Left lung (tissue), 14 donors: ENCODE measurements at places on chromosomes 13 and 19. TPM values are rescaled to one million over a fixed set of nuclear protein-coding genes. Genes with fewer than 3 reads are reported as not detected.

- no peak for DNase-seq
Measured at GRCh38 chr13:104140552-104140951, 1074.3 kb upstream of the SLC10A2 start.

DNA sequence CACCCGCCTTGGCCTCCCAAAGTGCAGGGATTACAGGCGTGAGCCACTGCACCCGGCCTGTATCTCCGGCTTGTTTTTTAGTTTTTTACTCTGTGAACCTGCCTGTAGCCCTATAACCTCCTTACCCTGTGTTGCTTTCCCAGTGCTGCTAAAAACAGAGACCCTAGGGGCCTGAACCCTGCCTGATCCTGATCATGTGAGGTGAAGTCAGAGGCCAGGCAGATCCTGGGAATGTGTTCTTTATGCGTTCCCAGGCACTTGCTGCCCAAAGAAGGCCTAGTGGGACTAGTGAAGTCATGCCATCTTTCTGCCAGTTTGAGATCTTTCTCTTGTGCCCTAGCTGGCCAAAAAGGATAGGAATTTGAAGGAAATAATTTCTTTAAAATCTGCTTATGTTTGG, 4.6 kb downstream of the UBA2 start:
- no peak for DNase-seq

- no peak for DNase-seq
Measured at GRCh38 chr19:1470305-1471009, 8.6 kb downstream of the C19orf25 start.

- DNase-seq: no peak
Measured at GRCh38 chr13:114020750-114021463, 47.0 kb upstream of the C13orf46 start.

GRCh38 chr19:18098891-18099622, 1.5 kb downstream of the MAST3 start:
- no peak for DNase-seq

Gene PCDH8
- not detected for total RNA-seq

DNA sequence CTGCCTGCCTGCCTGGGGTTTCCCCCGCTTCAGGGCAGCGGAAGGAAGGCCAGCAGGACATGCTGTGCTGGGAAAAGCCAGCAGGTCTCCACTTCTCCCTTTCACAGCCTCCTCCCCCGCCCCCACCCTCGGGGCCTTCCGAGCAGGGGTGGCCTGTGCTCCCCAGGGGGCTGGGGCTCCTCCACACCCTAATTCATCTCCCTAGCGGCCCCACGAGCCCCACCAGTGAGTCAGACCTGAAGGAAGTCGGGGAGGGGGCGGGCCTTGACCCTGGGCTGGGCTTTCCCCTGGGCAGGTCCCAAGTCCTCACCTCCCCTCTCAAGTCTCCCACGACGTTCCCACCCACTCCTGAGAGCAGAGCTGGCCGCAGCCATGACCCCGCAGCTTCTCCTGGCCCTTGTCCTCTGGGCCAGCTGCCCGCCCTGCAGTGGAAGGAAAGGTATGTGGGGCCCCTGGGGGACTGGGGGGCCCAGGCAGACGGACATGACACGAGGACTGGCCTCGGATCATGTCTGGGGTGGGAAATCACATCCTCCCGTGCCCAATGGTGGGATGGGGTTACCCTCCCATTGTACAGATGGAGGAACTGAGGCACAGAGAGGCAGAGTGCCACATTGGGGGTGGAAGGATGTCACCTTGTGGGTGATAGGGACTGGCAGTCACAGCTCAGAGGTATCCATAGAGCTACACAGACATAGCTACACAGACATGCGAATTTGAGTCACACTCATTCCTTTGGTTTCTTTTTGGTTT, at the start of gene EBI3:
Gene EBI3 (plus strand): TSS at position 345 of the 753 bp plus-strand sequence. CDS start 28 bp downstream, at position 373.
- DNase-seq: no peak

- DNase-seq: no peak
Measured at GRCh38 chr13:97000295-97000925, 6.1 kb upstream of the OXGR1 start.

DNA sequence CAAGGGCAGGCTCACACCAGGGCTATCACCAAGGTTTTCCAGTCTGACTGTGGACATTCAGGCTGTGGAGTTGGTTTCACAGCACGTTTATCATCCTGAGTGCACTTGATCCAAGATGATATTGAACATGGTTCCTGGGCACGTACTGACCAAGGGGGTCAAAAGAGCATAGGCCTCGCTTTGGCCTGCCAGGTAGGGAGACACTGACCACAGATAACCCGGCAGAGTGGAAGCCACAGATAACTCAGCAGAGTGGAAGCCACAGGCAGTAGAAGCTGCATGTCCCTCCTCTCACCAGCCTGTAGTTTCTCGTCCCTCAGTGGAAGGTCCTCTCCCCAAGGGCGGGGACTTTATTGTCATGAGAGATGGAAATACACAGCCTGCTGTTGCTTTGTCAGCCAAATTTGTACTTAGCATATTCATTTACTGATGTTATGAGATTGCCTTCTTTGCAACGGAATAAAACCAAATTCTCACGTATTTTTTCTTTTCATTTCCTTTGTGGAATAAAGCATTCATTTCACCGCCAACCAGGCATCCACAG, 8.8 kb upstream of the KRTDAP start:
- DNase-seq: no peak

Gene APOC4
- not detected for total RNA-seq

Gene PEAK3
- 1.0 TPM for total RNA-seq
